NCI-H510A (cell line): ENCODE measurements at places on chromosomes 13 and 19.

DNA sequence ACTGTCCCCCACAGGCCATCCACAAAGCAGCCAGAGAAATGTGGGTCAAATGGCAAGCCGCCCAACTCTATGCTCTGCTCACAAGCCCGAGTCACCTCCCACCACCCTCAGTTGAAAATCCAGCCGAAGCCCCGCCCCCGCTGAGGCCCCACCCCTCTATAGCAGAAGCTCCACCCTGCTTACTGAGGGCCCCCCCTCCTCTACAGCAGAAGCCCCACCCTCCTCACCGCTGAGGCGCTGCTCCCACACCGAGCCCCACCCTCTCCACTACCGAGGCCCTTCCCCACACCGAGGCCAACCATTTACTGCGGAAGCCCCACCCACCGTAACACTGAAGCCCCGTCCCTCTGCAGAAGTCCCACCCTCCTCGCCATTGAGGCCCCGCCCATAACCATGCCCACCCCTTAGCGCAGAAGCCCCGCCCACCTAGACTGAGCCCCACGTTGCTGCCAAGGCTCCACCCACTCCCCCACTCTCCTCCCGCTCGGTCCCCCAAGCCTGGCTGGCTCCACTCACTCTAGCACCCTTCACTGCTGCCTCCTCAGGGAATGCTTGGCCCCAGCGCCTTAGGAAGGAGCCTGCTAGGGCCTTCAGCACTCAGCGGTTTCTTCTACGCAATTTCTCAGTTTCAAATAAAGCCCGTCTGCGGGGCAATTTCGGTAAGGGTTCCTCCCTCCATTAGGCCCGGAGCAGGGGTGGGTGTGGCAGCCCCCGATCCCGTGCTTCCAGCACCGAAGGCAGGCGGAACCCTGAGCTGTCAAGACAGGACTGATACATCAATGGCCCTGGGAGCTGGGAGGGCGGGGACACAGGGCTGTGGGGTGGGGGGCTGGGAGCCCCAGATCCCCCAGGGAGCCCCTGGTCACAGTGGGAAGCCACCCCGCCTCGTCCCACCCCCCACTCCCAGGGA is 9.0 kb upstream of the MYDGF start:
- no peak for DNase-seq

DNA sequence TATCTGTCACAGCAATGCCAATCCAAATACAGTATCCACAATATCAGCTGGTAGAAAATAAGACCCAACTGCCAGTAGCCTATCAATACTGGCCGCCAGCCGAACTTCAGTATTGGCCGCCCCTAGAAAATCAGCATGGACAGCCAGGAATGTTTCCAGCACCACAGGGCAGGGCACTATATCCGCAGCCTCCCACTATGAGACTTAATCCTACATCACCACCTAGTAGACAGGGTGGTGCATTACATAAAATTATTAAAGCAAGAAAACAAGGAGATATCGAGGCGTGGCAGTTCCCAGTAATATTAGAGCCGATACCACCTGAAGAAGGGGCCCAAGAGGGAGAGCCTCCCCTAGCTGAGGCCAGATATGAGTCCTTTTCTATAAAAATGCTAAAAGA is 111.3 kb downstream of the ZNF486 start:
- no peak for DNase-seq

- DNase-seq, result no peak
Measured at GRCh38 chr19:15107061-15108010, at the start of gene SYDE1. SYDE1 (plus strand) TSS chr19:15107401; CDS start chr19:15107434, 33 bp downstream.

- DNase-seq, result no peak
Measured at GRCh38 chr13:98658131-98658530, 81.2 kb upstream of the STK24 start.
